ENCODE measurements at places on chromosomes 3 and 15. TPM values are rescaled to one million over a fixed set of nuclear protein-coding genes. Genes with fewer than 3 reads are reported as not detected.

- no peak for DNase-seq
Observed at GRCh38 chr3:151962912-151963311, 89.5 kb downstream of the SUCNR1 start.

GRCh38 chr3:63967675-63968611, 55.4 kb downstream of the PSMD6 start:
- DNase-seq = peak; percentile 44

GRCh38 chr3:149812606-149813366, at the start of gene RNF13:
Gene RNF13, plus strand, starts transcription at chr3:149813215. Its CDS starts 32,812 bp downstream, at chr3:149846027.
- DNase-seq = peak; percentile 96

DNA sequence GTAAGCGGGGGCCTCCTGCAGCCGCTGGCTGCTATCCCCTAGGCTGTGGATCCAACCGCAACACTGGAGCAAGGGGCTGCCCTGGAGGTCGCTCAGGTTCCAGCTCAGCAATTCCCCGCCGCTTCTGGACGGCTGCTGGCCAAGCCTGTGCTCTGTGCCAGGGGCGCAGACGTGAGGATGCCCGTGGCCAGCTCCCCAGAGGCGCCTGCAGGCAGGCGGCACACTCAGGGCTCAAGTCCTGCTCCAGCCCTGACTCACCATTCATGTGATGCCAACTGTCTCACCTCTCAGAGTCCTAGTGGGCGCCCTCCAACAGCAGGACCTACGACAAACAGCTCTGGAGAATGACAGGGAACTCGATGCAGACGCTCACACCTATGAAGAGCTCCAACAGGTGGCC, 31.6 kb downstream of the KLHL25 start:
- DNase-seq = peak; percentile 2

Gene NOP10
- 421 TPM for total RNA-seq

DNA sequence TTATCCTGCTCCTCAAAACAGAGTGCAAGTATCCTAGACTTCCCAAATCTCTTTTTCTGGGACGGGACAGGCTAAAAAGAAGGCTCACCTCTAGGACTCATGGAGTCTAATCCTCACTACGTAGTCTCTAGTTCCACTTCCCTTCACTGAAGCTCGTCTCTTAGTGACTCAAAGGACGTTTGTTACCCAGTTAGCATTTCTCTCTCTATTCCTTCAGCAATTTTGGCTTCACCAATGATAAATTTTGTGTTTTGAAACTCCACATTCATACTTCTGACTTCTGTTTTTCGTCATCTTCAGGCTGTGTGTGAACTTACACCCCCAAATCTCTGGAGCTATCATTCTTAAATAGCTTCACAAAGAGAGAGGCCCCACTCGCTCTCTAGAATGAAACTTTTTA, 627.1 kb downstream of the NAALADL2 start:
- no peak for DNase-seq

Gene GABRA5
- total RNA-seq = 0.97 TPM

GRCh38 chr15:85316244-85316934, 64.0 kb upstream of the AKAP13 start:
- peak; percentile 34 for DNase-seq

GRCh38 chr3:188358787-188359493, 205.0 kb downstream of the LPP start:
- DNase-seq = no peak

Gene NDN
- total RNA-seq = 4.0 TPM

DNA sequence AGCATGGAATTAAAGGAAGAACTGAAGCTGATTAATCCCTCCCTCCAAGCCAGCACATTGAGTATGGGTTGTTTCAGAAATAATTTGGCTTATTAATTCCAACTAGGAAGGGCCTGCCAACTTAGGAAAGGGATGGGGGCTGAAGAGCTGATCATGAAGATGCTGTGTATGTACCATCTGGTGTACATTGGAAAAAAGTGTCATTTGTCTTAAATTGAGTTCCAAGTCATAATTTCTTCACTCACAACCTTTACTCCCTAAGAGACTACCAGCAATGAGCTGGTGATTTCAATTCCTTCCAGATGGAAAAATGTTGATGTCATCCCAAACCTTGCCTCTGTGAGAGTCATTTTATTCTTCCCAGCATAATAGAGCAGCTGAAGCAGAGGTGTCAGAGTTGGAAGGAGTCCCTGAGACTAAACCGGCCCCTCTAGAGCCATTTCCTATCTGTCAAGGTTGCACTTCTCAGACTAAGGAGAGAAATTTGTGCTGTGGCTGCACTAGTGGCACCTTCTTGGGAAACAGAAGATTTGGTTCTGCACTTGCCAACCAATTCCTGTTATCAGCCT, 79.4 kb downstream of the GTPBP8 start:
- no peak for DNase-seq

- DNase-seq = no peak
Observed at GRCh38 chr3:117990627-117991026, 1044.0 kb downstream of the IGSF11 start.

Gene KCNMB3
- total RNA-seq = 0.23 TPM
